NT2/D1 (cell line): ENCODE measurements at places on chromosomes 7 and 10.
A peak's percentile ranks its signal among the peaks of the same experiment; 100 is the strongest.

DNA sequence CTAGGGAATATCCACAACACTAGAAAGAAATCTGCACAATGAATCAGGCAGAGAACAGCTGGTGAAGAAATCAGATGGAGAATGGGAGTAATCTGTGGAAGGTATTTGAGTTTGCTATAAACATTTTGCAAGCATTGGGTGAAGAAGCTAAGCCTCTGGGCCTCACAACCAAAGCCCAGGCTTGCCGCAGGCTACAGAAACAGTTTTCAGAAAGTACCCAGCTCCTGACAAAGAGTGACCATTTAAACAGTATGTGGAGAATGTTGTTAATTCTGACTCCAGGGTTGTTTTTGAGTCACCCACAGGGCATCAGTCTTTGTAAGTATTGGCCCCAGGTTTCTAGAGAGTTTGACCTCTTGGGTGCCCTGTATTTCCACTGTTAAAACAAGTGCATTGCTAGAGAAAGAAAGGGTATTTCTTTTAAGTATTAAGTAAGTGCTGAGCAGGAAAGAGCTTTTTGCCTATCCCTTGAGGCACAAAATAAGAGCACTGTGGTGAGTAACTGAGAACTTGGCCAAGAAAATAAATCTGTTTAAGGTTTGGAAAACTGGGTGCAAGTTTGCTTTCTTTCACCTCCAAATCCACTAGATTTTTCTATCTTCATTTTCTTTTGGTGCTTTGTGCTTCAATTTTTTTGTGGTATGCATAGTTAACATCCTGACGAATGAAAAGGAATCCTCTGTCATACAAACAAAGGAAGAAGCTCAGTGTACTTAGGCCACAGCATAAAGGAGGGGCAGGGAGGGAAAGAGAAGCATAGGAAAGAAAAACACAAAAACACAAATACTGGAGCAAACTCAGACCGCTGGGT, 691.8 kb downstream of the SUGCT start:
- peak; percentile 84 for DNase-seq

- no peak for DNase-seq
Observed at GRCh38 chr7:22469371-22470143, 30.4 kb downstream of the STEAP1B start.

DNA sequence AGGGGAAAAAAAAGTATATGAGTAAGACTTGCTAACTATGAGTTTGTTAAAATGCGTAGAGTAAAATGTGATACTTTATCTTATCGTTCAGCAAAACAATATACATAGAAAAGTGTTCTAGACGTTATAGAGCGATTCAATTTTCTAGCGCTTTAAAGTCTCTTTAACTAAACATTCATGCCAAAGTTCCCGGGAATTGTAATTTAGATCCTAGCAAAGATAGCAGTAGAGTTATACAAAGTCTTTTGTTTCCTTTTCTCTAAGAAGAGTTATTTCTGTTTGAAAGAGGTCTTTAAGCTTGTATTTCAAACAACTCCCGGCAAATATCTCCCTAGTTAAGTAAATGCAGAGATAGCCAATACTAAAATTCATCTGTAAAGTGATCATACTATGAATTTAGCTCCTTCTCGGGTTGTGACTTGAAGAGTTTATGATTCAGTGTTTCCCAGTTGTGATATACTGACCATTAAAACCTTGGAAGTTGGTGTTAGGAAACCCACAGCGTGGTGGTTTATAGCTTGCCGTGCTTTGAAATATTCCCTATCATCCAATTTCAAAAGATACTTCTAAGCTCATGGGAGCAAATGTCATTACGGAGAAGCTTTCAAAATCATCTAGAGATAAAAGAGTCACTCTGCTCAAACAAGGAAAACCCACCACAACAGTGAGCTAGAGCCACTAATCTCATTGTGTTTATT, 171.7 kb downstream of the CSTF2T start:
- DNase-seq: no peak

DNA sequence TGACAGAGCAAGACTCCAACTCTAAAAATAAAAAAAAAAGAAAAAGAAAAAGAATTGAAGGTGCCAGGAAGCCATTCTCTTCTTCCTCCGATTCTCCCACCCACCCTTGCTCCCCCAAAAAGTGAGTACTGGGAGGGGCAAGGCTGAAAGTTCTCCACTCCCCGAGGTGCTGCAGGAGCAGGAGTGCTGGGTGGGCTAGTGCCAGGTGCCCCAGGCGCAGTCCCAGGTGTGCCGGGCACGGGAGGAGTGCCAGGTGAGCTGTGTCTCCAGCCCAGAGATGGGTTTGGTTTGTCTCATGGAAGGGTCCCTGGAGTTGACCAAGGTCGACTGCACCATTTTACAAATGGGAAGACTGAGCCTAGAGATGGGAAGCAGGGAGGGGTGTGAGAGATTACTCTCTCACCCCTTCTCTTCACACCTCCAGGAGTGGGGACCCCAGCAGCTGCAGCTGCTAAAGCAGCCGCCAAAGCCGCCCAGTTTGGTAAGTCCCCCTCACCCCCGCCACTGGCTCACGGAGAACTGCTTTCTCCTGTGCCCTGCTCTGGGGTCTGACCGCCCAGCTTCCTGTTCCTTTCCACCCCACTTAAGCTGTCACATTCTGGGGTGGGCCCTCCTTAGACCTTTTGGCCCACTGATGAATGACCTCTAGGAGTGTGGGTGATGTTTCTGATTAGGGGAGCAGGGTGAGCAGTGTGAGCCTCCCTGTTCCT, 26.2 kb upstream of the LIMK1 start:
- no peak for DNase-seq

DNA sequence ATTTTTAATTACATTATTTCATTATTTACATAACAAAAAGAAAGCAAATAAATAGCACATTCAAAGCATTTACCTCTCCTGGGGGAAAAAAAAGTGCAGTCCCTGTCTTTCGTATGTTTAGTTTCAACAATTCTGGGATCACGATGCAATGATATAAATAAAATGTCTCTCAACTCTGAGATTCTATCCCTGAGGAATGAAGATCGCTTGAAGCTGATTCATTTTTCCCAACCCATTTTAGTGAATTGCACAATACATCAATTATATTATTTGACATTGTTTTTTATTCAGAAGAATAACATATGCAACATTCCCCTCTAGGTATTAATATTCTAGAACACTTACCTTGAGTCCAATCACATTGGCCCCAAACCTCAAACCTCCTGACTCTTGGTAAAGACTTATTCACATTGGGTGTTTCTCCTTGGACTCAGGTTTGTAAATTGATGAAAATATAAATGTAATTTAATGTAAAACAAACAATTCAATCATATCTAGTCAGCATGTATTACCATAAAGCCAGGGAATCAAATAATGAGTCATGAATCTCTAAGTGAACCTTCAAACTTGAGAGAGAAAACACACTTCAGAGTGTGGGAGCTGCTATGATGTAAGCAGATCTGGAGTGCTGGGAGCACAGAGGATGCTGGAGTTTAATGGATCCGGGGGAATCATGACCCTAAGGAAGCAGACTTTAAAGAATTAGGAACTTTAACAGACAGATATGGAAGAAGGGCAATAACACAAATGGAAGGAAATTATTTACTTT, 5.3 kb upstream of the SCIN start:
- DNase-seq: no peak
